Inflammatory macrophage treated with lipopolysaccharide for 1 hour (primary cell): ENCODE measurements at places on chromosomes 13 and 19.

GRCh38 chr13:22227895-22228294 lies 557.0 kb downstream of the FGF9 start:
- peak; percentile 3 for DNase-seq

- DNase-seq, result no peak
These were observed 5.3 kb downstream of the USP12 start for GRCh38 chr13:27166313-27166712.

DNA sequence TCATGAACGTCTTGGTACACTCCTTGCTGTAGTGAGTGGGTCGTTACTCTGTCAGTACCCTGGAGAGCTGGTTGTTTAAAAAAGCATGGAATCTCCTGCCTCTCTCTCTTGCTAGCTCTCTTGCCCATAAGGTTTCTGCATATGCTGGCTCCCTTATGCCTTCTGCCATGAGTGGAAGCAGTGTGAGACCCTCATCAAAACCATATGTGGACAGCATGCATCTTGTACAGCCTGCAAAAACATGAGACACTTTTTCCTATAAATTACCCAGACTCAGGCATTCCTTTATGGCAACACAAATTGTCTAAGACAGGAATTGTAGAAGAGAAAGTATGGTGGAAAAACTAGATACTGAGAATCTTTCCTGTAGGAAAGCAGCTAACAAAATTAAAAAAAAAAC lies 516.3 kb downstream of the SLITRK6 start:
- no peak for DNase-seq

DNA sequence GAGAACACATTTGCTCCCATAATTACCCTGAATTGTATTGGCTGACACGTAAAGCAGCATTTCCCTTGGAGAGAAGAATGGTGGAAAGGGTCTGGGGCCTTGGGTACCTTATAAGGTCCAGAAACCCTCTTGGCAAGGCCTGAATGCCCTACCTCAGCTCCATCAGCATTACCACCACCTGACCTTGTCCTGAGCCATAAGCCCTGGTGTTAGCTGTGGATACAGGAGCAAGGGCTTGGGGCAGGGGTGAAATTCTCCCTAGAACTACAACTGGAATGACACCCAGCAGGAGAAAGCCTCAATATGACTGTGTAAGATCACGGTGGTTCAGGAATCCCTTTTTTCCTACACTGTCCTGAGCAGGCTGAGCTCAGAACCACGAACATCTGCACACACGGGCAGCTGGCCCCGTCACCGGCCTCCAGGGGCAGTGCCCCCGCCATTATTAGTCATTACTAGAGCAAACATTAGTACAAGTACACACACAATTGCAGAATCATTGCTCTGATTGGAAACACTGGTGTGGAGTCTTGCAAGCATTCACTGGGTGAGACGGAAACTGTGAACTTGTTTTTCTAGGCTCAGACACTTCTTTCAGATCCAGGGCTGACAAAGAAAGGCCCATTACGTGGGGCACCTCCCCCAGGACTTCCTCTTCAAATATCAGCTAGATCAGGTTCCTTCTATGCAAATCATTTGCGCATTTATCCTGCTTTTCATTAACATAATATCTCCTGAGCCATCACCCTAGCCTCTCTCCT lies 26.8 kb upstream of the MTIF3 start:
- DNase-seq, result no peak

GRCh38 chr19:1093330-1093729 lies 1.8 kb downstream of the POLR2E start:
- DNase-seq, result no peak

GRCh38 chr19:49442771-49443365 lies 1.5 kb upstream of the SLC17A7 start:
- DNase-seq, result peak; percentile 81

DNA sequence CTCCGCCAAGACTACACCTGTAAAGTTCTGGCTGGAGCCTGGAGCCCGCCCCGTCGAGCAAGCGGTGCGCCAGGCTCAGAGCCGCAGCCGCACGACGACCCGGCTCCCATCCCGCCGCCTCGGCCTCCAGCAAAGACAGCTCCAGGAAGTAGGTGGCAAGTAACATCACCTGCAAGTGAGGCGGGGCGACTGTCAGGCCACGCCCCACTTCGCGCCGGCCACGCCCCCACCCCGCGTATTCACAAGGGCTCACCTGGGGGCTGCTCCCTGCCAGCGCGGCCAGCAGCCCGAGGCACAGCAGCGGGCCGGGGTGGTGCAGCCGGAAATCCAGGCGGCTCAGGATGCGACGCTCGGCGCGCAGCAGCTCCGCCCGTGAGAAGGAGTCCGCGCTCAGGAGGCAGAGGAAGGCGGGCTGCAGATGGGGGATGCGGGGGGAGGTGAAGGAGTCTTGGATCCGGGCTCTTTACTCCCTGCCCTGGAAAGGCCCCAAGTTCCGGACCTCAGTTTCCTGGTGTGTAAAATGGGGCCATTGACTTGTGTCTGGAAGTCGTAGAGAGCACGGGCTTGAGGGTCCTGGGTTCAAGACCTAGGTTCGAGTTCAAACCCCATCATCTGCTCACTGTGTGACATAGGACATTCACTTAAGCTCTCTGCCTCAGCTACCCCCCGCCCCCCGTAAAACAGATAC lies 3.2 kb downstream of the CCNP start:
- DNase-seq, result no peak

DNA sequence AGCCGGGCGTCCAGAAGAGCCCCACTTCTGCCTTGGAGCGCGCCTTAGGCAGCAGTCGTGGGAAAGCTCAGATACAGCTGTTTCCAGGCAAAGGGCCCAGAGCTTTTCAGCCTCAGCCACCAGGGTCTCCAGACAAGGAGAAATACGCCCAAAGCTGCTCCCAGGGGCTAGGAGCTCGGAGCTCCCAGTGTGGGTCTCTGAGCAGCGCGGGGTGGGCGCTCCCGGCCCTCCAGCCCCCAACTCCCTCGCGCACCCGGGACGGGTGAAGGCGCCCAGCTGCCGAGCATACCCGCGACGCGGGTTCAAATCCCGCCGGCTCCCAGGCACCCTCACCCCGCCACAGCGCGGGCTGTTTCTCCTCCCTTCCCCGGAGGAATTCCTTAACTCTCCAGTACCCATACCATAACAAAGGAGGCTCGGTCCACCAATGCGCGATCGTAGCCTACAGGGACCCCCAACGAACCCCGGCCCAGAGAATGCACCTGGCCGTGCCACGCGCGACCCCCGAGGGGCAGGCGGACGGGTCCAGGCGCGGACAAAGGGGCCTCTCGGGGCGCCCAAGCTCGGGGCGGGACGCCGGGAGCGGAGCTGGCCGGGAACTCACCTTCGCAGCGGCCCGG lies 507 bp downstream of the COL4A1 start:
- no peak for DNase-seq

DNA sequence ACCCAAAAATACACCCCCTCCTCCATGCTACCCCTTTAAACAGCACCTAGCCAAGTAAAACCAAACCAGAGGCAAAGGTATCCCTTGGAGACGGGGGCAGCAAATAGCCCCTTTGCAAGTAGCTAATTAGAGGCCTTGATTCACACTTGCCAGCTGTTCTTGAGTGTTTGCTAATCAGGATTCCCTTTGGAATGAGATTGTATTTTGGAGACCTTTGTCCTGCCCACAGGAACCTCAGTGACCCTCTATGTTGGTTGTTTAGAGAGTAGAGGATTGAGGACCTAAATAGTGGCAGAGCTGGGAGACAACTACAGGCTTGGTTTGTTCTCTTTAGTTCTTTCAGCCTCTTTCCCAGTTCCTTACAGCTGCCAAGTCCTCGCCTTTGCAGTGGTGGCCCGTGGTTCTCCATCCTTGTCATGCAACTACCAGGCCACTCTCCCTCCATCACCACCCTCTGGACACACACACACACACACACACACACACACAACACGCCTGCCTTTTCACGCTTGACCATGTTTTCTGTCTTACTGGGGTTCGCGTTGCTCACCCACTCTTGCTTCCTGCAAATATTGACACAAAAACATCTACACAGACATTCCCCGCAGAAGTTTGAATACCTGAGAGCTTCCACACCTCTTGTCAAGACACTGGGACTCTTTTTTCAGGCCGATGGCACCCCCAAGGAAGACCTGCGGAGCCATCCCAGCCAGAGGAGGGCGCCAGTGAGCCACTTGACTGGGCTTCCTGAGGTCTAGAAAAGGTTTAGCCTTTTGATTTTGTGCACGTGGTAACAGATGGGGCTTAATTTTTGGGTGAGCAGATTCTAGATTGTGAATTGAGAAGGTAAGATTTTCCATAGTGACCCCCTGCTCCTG lies 80.0 kb upstream of the GPR183 start:
- peak; percentile 95 for DNase-seq

- no peak for DNase-seq
These were observed 180.4 kb downstream of the RBM26 start for GRCh38 chr13:79225487-79226232.

- DNase-seq, result no peak
These were observed 37.3 kb downstream of the KDM4B start for GRCh38 chr19:5006201-5006600.

DNA sequence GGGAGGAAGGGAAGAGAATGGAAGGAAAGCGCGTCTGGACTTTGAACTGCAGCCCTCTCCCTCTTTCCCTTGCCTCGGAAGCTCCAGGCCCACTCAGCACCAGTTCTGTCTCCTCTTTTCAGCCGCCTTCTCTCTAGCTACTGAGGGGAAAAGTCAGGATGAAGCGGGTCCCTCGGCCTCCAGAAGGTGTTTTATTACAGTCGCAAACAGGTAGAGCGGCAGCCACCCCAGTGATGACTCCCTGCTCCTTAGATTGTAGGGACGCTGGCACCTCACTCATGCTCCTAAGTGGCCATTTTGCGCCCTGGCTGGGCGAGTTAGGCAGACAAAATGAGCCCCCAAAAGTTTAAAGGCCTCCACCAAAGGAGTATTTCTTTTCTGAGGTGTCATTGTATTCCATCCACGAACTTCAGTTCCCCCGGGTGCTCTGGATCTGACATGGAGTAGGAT lies 954 bp upstream of the STK24 start:
- no peak for DNase-seq

DNA sequence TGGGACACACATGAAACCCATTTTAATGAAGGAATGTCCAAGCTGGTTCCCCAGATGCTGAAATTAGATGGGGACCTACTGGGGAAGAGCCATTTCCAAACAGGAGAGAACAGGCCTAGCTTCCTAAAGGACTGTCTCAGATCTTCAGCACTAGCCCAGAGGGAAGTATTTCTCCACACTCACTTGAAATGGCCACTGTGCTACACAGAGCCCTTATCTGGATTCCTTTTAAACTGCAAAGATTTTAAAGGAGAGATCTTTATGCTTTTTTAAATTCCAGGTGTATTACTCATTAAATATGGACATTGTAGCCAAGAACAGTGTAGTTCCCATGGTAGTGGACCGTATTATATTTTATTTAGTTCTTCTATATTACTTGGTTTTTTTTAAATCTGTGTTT lies 255.3 kb downstream of the SHISA2 start:
- no peak for DNase-seq

- DNase-seq, result no peak
These were observed 605 bp upstream of the TEX30 start for GRCh38 chr13:102774214-102774568.

GRCh38 chr13:33453936-33454335 lies 168.4 kb upstream of the STARD13 start:
- no peak for DNase-seq

DNA sequence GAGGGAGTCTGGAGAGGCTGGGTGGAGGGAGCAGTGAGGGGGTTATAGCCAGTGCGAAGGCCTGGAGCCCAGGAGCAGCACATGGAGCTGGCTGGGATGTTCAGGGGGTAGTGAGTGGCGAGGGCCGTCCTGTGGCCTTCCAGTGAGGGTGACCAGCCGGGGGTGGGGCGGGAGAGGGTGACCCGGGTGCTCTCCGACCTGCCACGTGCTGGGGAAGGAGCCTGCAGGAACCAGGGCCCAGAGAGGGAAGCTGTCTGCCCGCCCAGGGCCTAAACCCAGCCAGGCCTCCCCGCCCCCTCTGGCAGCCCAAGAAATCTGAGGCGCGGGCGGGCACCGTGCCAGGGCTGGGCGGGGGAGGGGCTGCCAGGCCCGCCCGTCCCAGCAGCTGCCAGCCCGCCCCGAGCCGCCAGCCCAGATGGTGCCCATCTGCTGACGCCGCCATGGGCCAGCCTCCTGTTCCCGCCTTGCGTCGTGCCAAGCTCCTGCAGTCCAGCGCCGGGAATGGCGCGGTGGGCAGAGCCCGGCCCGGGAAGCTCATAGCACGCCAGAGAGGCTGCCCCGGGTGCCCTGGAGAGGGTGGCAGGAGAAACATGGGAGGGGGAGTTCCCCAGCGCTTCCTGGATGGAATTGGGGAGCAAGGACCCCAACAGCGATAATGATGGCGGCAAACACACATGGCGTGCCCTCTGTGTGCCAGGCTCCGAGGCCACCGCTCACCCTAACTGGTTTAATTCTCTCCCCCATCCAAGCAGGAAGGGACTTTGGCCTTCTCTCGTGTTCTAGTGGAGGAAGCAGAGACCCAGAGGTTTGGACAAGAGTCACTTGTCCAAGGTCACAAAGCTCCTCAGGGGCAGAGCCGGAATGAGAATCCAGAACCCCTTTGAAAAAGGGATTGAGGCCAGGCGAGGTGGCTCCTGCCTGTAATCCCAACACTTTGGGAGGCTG lies 21.5 kb downstream of the NFIC start:
- peak; percentile 21 for DNase-seq
